NCI-H2107 (cell line): ENCODE measurements at places on chromosomes 2 and 18.

DNA sequence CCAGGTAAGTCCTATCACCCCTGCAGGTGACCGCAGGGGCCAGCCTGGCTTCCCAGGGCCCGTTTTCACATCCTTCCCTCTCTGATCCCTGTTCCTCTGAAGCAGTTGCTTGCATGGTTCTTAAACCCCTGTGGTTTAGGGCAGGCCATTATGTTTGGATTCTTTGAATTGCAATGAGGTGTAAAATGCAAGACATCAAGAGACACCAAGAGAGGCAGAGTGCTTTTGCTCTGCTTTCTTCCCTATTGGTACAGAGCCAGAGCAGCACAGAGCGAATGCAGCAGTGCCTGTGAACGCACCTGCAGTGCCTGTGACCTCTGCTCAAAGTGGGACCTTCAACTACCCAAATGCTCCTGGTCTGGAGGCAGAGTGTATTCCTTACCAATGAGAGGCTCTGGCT lies 7.6 kb downstream of the RFX8 start:
- no peak for DNase-seq

- DNase-seq: no peak
Measured at GRCh38 chr18:59959606-59960005, 59.8 kb downstream of the PMAIP1 start.

DNA sequence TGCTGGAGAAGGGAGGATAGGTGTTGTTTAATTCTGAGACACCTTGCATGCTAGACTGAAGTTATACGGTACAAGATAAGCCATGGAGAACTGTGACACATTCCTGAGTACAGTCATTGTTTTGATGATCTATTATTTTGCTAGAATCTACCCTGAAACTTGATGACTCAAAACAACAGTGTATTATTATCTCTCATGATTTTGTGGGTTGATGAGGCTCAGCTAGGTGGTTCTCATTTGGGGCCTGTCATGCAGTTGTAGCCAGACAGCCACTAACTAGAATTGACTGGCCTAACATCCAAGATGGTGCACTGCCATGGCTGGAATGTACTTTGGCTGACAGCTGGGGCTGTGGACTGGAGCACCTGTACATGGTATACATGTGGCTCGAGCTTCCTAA lies 5.4 kb upstream of the IL1R1 start:
- DNase-seq: no peak

- no peak for DNase-seq
Measured at GRCh38 chr18:54155412-54155811, 69.1 kb downstream of the MBD2 start.

DNA sequence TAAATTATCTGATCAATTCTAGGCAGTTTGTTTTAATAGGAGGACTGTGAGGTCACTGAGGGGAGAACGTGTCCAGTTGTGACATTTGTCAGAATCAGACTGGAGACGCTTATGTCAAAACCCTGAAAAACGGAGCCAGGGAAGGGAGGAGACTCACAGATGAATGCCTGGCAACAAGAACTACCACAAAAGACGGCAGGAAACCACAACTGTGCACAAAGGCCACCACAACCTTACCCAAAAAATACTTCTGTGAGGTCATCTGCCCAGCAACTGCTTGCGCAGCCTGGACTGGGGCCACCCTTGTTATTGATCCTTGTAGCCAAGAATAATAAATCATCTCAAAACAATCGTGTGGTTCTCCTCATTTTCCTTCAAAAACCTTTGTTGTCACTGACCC lies 173.0 kb upstream of the ALKAL2 start:
- no peak for DNase-seq

GRCh38 chr2:72914206-72914559 lies 3.1 kb upstream of the EMX1 start:
- no peak for DNase-seq

- DNase-seq: no peak
Measured at GRCh38 chr2:42957109-42957860, 164.9 kb upstream of the HAAO start.

DNA sequence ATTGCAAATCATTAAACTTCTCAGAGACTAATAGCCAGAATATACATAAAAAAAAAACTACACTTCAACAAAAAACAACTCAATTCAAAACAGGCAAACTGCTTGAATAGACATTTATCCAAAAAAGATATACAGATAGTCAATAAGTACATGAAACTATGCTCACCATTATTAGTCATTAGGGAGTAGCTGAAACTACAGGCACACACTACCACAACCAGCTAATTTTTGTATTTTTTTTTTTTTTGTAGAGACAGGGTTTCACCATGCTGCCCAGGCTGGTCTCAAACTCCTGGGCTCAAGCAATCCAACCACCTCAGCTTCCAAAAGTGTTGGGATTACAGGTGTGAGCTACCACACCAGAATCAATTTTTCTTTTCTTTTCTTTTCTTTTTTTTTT lies 16.9 kb downstream of the RPRD1A start:
- no peak for DNase-seq

DNA sequence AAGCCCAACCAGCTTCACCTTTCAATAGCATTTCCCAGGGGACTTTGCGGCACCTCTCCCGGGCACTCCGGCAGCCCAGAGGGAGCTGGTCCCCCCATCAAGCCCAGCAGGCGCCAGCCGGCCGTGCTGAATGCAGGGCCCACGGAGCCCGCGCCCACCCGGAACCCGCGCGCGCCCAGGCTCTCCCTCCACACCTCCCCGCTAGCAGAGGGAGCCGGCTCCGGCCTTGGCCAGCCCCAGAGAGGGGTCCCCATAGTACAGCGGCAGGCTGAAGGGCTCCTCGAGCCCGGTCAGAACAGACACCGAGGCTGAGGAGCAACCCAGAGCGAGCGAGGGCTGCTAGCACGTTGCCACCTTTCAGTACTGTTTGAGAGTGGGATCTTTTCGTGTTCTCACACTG lies 300.8 kb downstream of the DSEL start:
- DNase-seq: no peak

GRCh38 chr2:38213619-38214167 lies 137.7 kb upstream of the CYP1B1 start:
- DNase-seq: no peak

- no peak for DNase-seq
Measured at GRCh38 chr2:46339200-46339599, 42.0 kb downstream of the EPAS1 start.

- DNase-seq: no peak
Measured at GRCh38 chr18:12773369-12773768, 70.5 kb downstream of the PSMG2 start.

DNA sequence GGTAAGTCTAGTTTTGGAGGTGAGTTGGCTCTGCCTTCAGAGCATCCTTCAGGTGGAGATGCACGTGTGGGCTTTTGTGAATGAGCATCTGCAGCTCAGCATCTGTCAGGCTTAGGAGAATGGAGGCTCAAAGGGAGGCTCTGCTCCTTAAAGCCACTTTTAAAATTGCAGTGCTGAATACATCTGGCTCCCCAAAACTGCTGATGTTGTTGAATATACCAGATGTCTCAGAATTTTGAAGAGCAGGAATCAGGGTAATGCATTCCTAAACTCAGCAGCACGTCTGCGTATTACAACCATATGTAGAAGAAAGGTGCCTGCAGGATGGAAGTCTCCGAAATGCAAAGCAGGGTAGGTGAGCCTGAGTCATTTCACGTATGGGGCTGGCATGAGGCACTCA lies 106.5 kb upstream of the EFEMP1 start:
- no peak for DNase-seq
